Pulmonary artery endothelial cell (primary cell): ENCODE measurements at places on chromosomes 5 and 9.

DNA sequence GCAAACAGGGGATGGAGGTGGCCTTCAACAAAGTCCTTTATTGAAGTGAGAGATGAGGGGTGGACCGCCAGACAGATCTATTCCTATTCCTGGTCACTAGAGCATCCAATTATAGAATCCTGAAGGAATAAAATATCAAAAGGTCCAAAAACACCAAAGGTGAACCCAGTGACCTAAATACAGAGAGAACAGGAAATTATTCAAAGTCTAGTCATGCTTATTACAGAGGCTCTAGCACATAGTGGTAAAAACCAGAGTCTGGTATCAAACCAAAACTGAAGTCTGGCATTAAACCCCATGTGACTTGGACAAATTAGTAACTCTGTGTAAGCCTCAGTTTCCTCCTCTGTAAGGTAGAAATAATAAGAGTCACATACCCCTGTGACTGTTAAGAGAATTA, 100.5 kb upstream of the SNX2 start:
- no peak for DNase-seq

- no peak for DNase-seq
Measured at GRCh38 chr9:107539427-107540163, 50.0 kb upstream of the KLF4 start.

DNA sequence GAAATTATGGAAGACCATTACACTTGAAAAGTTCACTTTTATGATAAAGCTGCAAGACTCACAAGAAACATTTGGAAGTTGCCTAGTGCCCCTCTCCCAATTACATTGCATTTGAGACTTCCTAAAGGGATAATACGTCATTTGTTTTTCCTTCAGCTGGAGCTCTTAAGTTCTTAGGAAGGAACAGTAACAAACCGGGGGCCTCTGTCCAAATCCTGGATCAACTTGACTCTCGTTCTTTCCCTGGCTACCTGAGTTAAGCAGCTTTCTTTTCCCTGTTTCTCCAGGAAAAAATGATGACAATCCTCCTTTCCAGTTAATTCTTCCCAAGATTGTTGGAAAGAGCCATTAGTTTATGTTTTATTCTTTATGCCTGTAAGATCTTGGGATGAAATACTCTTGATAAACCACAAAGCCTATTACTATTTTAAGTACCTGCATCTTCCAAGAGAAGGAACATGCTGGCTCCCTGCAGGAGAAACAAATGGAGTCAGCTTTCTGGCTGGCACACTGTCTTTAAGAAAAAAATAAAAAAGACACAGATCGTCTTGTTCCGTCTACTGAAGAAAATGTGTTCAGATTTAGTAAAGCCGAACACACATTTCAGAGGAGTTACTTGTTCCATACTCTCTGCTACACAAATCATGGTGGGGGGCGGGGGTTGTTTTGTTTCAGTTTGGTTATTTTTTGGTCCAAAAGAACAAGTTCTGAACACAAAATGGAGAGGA, 297.9 kb downstream of the EFNA5 start:
- DNase-seq, result no peak

DNA sequence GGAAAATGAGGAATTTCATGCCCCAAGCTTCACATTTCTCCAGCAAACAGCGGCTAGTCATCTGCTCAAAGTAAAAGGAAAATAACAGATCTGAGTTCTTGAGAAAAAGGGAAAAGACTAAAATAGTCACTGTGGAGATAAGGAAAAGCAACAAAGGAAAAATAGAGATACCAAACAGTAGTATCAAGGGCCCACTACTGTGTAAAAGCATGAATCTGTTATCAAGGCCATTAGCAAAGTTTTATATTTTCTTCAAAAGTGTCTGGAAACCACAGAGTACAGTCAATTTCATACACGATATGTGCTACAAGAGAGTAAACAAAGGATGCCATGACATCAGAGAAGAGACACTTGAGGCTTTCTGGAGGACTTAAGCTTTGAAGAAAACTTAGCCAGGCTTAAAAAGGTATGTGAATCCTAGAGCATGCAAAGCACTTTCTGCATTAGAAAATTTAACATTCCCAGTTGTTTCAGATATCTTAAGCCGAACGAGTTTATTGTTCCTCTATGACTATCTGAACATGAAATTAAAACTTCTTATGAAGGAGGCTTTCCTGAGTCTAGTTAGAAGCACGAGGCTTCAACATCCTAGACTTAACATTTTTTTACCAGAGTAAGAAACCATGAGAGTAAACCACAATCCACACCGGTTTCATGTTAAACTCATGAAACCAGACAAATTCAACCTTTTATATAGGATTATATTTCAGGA, 1.2 kb downstream of the TTC33 start:
- no peak for DNase-seq

GRCh38 chr5:58469896-58470295, 10.0 kb upstream of the PLK2 start:
- DNase-seq, result no peak

DNA sequence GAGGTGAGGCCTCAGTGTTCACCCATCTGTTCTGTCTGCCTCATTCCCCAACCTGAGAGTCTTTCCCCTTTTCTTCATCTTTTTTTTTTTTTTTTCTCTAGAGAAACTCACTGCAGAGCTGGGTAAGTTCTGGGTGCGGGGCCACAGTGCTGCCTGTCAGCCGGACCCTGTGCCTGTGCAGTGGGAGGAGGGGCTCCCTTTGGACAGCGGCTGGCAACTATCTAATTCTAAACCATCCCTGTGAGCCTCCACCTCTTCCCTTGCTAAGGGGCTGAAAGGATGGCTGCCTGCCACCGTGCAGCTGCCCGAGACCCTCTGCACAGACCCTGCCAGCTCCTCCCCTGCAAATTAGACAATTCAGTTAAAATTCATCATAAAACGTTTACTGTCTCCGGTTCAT, 14.1 kb downstream of the BTNL9 start:
- DNase-seq, result no peak

DNA sequence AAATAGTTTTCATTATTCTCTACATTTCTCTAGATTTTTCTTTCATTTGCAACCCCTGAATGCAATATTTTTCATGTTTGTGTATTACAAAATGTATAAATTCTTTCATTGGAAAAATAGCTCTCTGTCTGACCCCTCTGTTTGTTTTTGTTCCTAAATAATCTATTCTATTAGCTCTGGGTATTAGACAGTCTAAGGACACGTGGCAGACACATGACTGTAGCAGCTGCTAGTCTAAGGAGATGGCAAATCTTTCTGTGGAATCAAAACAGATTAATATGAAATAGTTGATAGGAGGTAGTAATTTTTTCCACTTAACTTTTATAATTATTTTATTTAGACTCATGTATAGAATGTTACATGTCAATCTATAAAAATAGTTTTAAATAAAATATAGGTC, 21.4 kb upstream of the SPATA9 start:
- no peak for DNase-seq

GRCh38 chr5:96173366-96173765, 211.7 kb upstream of the ELL2 start:
- DNase-seq, result no peak

GRCh38 chr9:5263351-5264218, 32.4 kb downstream of the INSL4 start:
- no peak for DNase-seq

GRCh38 chr5:135913713-135914626, 18.3 kb upstream of the IL9 start:
- DNase-seq, result no peak
